ENCODE measurements at places on chromosomes 5 and 9. TPM values are rescaled to one million over a fixed set of nuclear protein-coding genes. Genes with fewer than 3 reads are reported as not detected.

Gene DMGDH
- 5.2 TPM for total RNA-seq

Gene SPATA31A3
- not detected for total RNA-seq

Gene SPINK6
- not detected for total RNA-seq

Gene MAPK9
- total RNA-seq, result 35.0 TPM

Gene CAVIN4
- total RNA-seq, result 0.26 TPM

Gene SHISAL2B
- total RNA-seq, result not detected

Data from mesenteric fat pad (tissue), 1 donor.